ENCODE measurements at places on chromosomes 5 and 9. TPM values are rescaled to one million over a fixed set of nuclear protein-coding genes. Genes with fewer than 3 reads are reported as not detected.

Gene GRXCR2
- total RNA-seq = not detected

Gene IL13
- 1.6 TPM for total RNA-seq

Gene ADAMTS19
- not detected for total RNA-seq

- no peak overlapping the region for H3K4me3 ChIP-seq
- no peak for DNase-seq
- peaks cover 17% of the 10 kb centered on the region for H3K27me3 ChIP-seq
- H3K4me1 ChIP-seq = no peaks in the 10 kb centered on the region
Measured at GRCh38 chr5:111776913-111777781, 20.2 kb upstream of the NREP start.

DNA sequence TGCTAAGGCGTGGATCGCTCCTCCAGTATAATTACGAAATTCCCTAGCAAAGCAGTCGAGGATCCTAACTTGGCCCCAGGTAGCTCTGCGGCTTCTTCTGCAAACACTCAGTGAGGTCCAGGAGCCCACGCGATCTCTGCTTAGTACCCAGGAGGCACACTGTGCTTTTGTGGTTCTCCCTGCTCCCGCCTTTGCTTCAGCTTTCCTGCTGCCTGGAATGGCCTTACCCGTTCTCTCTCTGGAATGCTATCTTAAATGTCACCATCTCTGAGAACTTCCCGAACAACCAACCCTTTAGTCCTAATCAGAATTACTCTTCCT, 639 bp downstream of the INVS start:
- H3K36me3 ChIP-seq = peaks cover 10% of the 10 kb centered on the region
- H3K27me3 ChIP-seq = no peaks in the 10 kb centered on the region
- peak overlapping the region; percentile 89 for H3K27ac ChIP-seq
- DNase-seq = peak; percentile 30

DNA sequence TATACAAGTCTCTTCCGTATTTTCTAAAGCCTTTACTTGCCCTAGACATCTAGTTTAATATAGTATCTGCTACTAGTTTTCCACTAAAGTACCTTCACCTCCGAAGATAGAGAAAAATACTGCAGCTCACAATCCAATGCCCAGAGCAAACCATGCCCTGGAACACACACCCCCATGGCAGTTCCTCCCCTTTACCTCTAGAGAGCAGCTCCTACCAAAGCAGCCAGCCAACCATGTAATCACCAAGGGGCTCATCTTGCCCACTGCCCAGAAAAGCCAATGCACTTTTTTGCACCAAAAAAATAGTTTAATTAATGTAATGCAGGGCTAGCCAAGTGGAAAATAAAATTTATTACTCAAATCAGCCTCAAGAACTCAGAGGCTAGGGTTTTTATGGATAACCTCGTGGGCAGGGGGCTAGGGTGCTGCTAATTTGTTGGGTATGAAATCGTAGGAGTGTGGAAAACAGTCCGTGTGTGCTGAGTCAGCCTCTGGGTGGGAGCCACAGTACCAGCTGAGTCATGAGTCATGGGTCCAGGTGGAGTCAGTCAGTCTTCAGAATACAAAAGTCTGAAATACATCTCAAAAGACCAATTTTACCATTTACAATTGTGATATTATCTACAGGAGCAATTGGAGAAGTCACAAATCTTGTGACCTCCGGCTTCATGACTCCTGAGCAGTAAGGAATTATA, 120.1 kb upstream of the ACO1 start:
- H3K4me1 ChIP-seq = no peaks in the 10 kb centered on the region
- H3K27me3 ChIP-seq = no peaks in the 10 kb centered on the region
- H3K4me3 ChIP-seq = no peak overlapping the region

GRCh38 chr5:100110497-100110896, 424.7 kb upstream of the FAM174A start:
- no peaks in the 10 kb centered on the region for H3K27me3 ChIP-seq
- no peak overlapping the region for H3K4me3 ChIP-seq
- H3K4me1 ChIP-seq = no peaks in the 10 kb centered on the region
- DNase-seq = no peak
- H3K36me3 ChIP-seq = no peaks in the 10 kb centered on the region

DNA sequence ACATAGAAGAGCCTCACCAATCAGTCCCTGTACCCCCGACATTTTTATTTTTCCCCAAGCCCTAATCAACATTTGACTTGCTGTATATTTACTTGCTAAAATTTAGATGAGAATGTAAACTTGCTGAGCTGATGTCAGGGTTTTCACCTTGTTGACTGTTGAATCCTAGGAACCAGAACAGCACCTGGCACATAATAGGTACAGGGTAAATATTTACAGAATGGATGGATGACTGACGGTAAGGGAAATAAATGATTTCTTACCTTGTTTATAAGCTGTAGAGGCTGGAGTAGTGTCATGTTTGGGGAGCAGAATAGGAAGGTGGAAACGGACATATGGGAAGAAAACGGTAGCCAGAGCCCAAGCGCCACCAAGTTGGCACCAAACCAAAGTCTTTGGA, 107.0 kb upstream of the NUDT12 start:
- no peaks in the 10 kb centered on the region for H3K4me1 ChIP-seq
- no peak for DNase-seq
- H3K4me3 ChIP-seq = no peak overlapping the region

DNA sequence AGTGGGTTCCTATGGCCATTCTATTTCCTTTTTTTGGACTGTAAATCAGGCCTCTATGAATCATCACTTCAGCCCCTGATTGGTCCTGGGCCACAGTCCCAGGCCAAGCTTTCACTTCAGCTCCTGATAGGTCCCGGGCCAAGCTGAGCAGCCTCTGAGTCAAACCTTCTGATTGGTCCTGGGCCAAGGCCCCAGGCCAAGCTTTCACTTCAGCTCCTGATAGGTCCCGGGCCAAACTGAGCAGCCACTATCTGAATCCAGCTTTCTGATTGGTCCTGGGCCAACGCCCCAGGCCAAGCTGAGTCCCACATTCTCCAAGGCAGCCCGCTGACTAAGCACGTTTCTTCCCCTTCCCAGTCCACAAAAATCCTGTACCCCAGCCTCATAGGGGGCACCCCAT, 1972.9 kb upstream of the ACO1 start:
- H3K27ac ChIP-seq = no peak overlapping the region
- H3K36me3 ChIP-seq = no peaks in the 10 kb centered on the region
- no peak overlapping the region for H3K4me3 ChIP-seq
- H3K4me1 ChIP-seq = no peaks in the 10 kb centered on the region

DNA sequence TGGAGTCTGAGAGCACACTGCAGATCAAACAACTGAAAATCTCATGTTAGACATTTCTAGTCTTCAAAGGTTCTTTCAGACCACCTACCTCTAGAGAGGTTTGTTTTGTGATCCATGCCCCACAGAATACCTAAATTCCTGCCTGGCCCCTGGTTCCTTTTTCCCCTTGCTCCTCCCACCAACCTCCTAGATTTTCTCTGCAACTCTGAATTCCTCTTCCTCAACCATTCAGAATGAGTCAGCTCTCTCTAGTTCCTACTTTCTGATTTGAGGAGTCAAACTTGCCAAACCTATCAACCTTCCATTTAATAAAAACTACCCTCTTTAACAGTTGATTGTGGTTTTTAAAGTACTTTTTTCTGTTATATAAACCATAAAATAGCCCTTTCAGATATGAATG, 83.2 kb upstream of the ZNF462 start:
- H3K4me3 ChIP-seq = no peak overlapping the region
- H3K27ac ChIP-seq = no peak overlapping the region
- no peaks in the 10 kb centered on the region for H3K4me1 ChIP-seq
- H3K27me3 ChIP-seq = no peaks in the 10 kb centered on the region
